ENCODE measurements at places on chromosomes 4 and X.
A peak's percentile ranks its signal among the peaks of the same experiment; 100 is the strongest.

DNA sequence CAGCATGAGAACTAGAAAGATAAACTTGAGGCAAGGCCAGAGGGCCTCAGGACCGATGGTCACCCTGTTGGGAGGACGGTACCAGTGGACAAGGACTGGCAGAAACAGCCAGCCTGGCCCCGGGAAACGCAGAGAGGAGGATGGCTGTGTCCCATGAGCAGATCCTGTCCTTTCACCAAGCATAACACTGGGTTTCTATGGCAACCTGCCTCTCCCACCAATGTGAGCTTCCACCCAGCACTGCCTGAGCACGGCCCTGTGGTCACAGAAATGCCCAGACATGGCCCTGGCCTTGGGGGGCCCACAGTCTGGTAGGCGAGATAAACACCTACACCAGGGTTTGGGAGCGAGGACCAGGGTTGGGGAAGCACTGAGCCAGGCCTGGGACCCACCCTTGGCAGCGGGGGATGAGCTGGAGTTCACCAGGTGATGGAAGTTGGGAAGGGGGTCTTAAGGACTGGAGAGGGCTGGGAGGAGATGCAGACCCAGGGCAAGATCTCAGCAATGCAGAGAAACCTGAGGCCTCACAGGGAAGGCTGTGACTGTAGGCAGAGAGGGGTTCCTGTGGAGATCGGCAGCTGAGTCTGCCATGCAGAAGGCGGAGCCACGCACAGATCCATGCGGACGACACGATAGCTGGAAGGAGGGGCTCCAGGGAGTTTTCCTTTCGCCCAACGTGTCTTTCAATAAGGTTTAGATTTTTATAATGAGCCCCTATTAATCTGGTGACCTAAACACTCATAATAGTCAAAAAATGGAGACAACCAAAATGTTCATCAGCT, 32.7 kb upstream of the CRMP1 start:
- H3K4me3 ChIP-seq: no peak overlapping the region
- H3K27me3 ChIP-seq: no peaks in the 10 kb centered on the region
- no peak for DNase-seq
- H3K4me1 ChIP-seq: no peaks in the 10 kb centered on the region
- no peaks in the 10 kb centered on the region for H3K36me3 ChIP-seq

GRCh38 chr4:5756271-5756670, 45.3 kb downstream of the EVC start:
- DNase-seq: no peak
- H3K27me3 ChIP-seq: no peaks in the 10 kb centered on the region
- H3K4me1 ChIP-seq: no peaks in the 10 kb centered on the region
- no peak overlapping the region for H3K27ac ChIP-seq

DNA sequence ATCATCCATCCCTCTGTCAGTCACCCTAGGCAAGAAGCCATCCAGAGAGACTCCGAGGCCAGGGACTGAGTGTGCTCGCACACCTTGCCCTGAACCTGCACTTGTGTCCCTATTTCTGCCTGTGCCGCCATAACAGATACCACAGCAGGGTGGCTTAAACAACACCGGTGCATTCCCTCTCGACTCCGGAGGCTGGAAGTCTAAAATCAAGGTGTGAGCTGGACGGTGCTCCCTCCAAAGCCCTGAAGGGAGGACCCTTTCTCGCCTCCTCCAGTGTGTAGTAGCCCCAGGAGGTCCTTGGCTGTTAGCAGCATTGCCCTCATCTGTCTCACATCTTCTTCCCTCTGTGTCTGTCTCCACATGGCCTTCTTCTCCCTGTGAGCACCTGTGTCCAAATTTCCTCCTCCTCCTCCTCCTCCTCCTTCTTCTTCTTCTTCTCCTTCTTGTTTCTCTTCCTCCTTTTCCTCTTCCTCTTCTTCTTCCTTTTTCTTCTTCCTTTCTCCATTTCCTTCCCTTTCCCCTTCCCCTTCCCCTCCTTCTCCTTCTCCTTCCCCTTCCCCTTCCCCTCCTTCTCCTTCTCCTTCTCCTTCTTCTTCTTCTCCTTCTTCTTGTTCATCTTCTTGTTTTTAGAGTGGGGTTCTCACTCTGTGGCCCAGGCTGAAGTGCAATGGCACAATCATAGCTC, 98.1 kb upstream of the ENPP6 start:
- H3K36me3 ChIP-seq: no peaks in the 10 kb centered on the region
- no peaks in the 10 kb centered on the region for H3K27me3 ChIP-seq
- DNase-seq: no peak
- no peaks in the 10 kb centered on the region for H3K4me1 ChIP-seq

- no peak overlapping the region for H3K27ac ChIP-seq
- H3K36me3 ChIP-seq: no peaks in the 10 kb centered on the region
- H3K27me3 ChIP-seq: no peaks in the 10 kb centered on the region
- no peak for DNase-seq
- H3K4me1 ChIP-seq: no peaks in the 10 kb centered on the region
Measured at GRCh38 chr4:80367737-80368136, 32.2 kb downstream of the CFAP299 start.

- H3K4me3 ChIP-seq: peak overlapping the region; percentile 28
- no peaks in the 10 kb centered on the region for H3K36me3 ChIP-seq
- no peak for DNase-seq
- peaks cover 34% of the 10 kb centered on the region for H3K4me1 ChIP-seq
- H3K27me3 ChIP-seq: no peaks in the 10 kb centered on the region
Measured at GRCh38 chr4:143346206-143346605, 9.5 kb downstream of the GAB1 start.

DNA sequence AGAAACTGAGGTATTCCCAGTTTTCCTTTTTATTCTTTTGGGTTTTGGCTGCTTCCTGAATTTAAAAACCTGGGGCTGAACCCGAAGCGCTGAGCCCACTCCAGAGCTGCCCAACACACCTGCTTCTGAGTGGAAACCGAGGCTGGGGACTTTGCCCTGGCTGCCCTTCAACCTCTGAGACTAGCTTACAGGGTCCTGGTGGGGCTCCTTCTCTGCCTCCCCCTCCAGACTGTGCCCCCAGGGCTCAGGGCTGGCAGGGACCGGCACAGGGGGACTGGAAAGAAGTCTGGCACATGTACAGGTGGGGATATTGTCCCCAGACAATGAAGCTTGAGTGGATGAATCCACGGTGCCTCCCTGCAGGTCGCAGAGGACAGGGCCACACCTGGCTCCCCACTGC, 240.4 kb upstream of the PSAPL1 start:
- H3K27ac ChIP-seq: no peak overlapping the region
- no peaks in the 10 kb centered on the region for H3K4me1 ChIP-seq
- H3K36me3 ChIP-seq: no peaks in the 10 kb centered on the region

DNA sequence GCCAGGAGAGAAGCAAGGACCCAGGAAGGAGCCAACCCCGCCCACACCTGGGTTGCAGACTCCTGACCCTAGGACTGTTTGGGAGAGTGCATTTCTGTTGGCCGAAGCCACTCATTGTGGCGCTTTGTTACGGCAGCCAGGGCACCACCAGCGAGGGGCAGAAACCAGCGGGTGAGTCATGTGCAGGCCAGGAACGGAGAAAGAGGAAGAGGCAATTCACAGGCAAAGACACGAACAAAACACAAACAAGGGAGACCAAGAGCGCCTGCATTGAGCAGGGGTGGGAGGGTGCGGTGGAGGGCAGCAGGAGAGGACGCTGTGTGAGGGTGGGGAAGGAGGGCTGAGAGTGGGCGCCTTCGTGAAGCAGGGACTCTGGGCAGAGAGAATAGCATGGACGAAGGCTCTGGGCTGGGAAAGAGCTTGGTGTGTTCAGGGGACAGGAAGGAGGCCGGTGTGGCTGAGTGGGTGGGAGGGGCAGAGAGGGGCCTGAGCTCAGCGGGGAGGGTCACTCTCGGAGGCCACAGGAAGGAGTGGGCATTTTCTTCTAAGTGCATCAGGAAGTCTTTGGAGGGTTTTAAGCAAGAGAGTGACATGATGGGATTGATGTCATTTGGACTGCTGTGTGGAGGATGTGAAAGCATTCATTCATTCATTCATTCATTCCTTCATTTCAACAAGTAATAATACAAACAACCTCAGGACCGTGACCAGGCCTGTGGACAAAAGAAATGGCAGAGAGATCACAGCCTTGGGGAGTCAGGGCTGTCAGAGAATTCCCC, 12.2 kb upstream of the WFS1 start:
- no peaks in the 10 kb centered on the region for H3K36me3 ChIP-seq
- H3K27ac ChIP-seq: no peak overlapping the region
- DNase-seq: no peak
- no peaks in the 10 kb centered on the region for H3K27me3 ChIP-seq
- no peaks in the 10 kb centered on the region for H3K4me1 ChIP-seq
